ENCODE measurements at places on chromosomes 4 and X. TPM values are rescaled to one million over a fixed set of nuclear protein-coding genes. Genes with fewer than 3 reads are reported as not detected.
A peak's percentile ranks its signal among the peaks of the same experiment; 100 is the strongest.

Gene TIGD4
- total RNA-seq = 0.63 TPM

- DNase-seq = no peak
Measured at GRCh38 chr4:177582992-177583391, 140.8 kb upstream of the AGA start.

Gene KLKB1
- 0.19 TPM for total RNA-seq

GRCh38 chr4:120672076-120672475 is 250.4 kb downstream of the PRDM5 start:
- DNase-seq = no peak

Gene ANAPC10
- total RNA-seq = 26.2 TPM

Gene MAGIX
- total RNA-seq = 3.8 TPM

Gene MSANTD1
- 0.06 TPM for total RNA-seq

Gene TEX13D
- total RNA-seq = not detected

GRCh38 chr4:128812442-128813235 is 3.1 kb downstream of the JADE1 start:
- peak; percentile 80 for DNase-seq

Gene KCND1
- 0.32 TPM for total RNA-seq

Gene IL2
- total RNA-seq = not detected

DNA sequence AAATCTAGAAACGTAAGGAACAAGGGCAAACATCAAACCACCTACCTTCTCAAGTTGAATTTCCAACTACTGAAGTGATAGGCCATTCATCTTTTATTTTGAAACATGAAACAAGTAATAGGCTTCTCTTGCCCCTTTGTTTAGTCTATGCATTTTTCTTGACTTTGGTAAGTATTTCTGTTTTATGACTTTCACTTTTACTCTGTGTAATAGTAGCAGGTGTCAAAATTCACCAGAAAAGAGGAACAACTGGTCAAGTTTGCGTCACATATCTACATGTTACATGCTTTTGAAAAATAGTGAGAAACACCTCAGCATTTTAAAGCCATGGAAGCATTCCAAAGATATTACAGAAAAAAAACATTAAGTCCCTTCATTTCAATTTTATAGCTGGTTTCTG is 157.1 kb upstream of the FTHL17 start:
- DNase-seq = no peak

- peak; percentile 51 for DNase-seq
Measured at GRCh38 chr4:158428242-158428641, 93.4 kb upstream of the RXFP1 start.

GRCh38 chr4:84634961-84635360 is 52.0 kb downstream of the CDS1 start:
- no peak for DNase-seq

- DNase-seq = no peak
Measured at GRCh38 chrX:125137521-125137920, 182.2 kb upstream of the TEX13C start.

DNA sequence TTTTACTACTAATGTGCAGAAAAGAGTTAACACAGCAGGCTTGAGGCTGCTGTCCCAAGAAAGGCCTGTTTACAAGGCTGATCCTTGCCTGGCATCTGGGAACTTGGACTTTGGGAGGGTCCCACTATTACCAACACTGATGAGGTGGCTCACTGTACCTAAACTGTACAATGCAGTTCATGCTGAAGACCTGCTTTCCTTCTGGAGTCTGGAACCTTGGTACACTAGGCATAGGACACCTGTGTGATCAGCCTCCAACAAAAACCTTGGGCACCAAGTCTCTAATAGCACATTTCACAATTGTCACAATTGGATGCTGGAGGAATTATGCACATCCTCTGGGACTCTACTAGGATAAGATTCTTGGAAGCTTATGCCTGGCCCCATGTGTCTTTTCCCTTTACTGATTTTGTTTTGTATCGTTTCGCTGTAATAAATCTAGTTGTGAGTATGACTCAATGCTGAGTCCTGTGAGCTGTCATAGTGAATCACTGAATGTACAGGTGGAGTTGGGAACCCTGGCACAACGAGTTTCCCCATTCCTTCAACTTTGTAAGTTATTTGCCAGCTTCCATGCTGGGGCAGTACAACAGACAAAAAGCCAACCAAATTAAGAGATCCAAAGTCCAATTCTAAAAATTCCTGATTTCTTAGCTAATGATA is 45.9 kb downstream of the TEC start:
- DNase-seq = peak; percentile 84

DNA sequence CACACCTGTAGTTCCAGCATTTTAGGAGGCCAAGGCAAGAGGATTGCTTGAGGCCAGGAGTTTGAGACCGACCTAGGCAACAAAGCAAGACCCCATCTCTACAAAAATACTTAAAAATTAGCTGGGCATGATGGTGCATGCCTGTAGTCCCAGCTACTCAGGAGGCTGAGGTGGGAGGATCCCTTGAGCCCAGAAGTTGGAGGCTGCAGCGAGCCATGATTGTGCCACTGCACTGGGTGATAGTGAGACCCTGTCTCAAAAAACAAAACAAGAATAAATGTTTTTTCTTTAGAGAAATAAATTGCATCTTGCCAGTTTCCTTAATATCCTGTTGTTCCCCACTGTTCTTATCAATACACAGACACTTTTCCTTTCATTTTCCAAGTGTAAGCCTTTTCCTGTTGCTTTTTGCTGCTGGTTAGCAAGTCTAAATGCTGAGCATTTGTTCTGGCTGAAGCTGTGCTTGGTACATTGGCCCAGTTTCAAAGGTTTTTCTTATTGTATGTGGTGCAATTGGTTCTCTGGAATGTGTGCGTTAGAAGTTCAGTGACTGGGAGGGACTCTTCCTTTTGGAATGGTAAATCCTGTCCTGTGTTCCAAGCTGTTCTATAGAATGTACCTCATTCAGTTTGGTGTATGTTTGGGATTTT is 98.2 kb downstream of the AFF1 start:
- DNase-seq = peak; percentile 52

- DNase-seq = no peak
Measured at GRCh38 chrX:55011294-55011693, 11.1 kb downstream of the APEX2 start.

GRCh38 chrX:20130357-20130756 is 11.3 kb downstream of the EIF1AX start:
- DNase-seq = no peak

Gene PTCHD1
- not detected for total RNA-seq

- DNase-seq = no peak
Measured at GRCh38 chr4:87930629-87931028, 44.9 kb upstream of the SPP1 start.

DNA sequence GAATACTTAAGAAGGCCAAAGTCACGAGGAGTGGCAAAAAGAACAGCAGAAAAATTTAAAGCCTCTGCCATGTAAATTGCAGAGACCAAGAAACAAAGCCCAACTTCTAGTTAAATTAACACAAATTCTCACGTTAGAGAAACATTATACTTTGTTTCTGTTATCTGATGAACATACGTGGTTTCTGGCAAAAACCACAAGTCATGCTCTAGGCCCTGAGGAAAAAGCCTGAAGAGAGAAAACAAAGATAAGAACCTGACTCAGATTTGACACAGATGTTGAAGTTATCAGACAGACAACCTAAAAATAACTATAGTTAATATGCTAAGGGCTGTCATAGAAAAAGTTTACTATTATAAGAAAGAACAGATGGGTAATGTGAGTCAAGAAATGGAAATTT is 149.1 kb upstream of the PCDH10 start:
- DNase-seq = peak; percentile 49

Gene XKRX
- 0.06 TPM for total RNA-seq

GRCh38 chr4:38416450-38417014 is 247.5 kb upstream of the KLF3 start:
- DNase-seq = no peak

- peak; percentile 30 for DNase-seq
Measured at GRCh38 chr4:83109480-83110222, 4.9 kb downstream of the PLAC8 start.

DNA sequence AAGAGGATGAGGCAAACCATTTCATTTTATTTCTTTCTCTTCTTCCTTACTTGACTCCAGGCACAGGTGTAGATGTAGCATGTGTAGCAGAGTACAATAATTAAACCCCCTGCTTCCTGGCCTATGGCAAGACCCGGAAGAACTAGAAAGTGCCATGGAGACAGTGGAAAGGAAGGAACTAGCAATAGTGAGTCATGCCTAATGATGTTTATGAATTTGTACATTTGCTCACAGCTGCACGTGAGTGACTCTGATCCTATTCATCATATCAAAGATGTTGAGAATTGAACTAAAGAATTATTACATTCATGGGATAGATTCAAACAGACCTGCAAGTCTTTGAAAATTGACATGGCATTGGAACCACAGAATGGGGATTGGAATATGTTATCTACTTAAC is 2233.9 kb upstream of the TENM3 start:
- no peak for DNase-seq

Gene MAP7D3
- 15.5 TPM for total RNA-seq

GRCh38 chr4:95728145-95728544 is 111.7 kb upstream of the PDHA2 start:
- peak; percentile 64 for DNase-seq

- peak; percentile 92 for DNase-seq
Measured at GRCh38 chr4:153731239-153731638, 28.6 kb downstream of the RNF175 start.

DNA sequence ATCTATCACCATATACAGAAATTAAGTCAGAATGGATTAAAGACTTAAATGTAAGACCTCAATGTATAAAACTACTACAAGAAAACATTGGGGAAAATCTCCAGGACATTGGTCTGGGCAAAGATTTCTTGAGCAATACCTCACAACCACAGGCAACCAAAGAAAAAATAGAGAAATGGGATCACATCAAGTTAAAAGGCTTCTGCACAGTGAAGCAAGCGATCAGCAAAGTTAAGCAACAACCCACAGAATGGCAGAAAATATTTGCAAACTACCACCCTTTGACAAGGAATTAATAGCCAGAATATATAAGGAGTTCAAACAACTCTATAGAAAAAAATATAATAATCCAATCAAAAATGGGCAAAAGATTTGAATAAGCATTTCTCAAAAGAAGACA is 236.9 kb upstream of the EMCN start:
- DNase-seq = no peak

GRCh38 chrX:78548012-78548411 is 111.1 kb downstream of the RTL3 start:
- peak; percentile 69 for DNase-seq

DNA sequence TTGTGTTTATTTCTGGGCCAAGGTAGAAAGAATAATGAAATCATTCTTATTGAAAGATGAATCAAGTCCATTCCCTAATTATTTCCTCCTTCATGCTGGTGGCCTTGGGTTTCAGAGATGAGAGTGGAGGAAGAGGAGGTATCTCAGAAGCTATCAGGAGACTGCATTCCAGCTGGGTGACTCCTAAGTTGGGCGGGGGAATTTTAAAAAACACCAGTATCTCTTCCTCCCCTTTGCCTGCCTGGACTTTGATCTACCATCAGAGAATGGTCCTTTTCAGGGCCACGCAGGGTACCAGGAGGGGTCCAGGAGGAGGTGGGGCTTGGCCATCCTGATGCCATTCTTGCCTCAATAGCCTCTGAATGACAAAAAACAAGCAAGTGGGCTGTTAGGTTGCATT is 104.4 kb downstream of the ASMT start:
- DNase-seq = no peak

GRCh38 chrX:70044541-70045245 is 5.0 kb downstream of the AWAT2 start:
- DNase-seq = peak; percentile 61

Gene GPR143
- 0.17 TPM for total RNA-seq

DNA sequence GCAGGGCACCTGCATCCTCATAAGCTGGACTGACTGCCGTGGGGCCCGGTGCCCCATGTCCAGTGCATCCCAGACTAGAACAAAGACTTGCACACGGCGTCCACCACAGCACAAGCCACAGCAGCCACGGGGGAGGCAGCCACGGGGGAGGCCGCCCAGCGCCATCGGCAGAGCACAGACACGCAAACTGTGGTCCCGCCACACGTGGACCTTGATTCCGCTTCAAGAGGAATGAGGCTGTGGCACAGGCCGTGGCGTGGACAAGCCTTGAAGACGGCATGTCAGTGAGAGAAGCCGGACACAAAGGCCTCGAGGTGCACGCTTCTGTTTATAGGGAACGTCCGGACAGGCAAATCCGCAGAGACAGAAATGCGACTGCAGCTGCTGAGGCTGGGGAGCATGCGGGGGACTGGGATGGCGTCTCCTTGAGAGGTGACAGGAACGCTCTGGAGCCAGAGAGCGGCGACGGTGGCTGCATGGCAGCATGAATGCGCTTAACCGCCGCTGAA is 10.1 kb upstream of the CPLX1 start:
- no peak for DNase-seq

GRCh38 chr4:94302191-94302590 is 40.4 kb downstream of the HPGDS start:
- peak; percentile 24 for DNase-seq

GRCh38 chrX:135346975-135347374 is 37.7 kb downstream of the ETDC start:
- DNase-seq = no peak

- DNase-seq = no peak
Measured at GRCh38 chrX:12690646-12691045, 100.6 kb upstream of the PRPS2 start.

GRCh38 chr4:61772126-61772525 is 572.0 kb downstream of the ADGRL3 start:
- DNase-seq = no peak

Gene ARHGAP36
- total RNA-seq = not detected

DNA sequence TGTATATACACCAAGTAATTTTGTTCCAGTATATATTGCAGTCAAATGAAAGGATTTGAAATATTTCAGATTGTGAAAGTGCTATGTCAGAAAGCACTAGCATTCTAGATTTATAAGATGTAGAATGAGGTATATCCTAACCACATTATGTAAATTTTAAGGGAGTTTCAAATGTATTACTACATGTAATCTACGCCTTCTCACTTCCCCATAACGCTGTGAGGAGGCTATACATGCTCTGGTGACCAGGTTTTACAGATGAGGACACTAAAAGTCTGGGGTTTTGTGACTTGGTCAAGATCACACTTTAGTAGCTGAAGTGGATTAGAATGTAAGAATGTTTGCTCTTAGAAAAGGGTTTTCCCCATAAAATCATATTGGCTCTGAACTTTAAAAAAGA is 8.1 kb downstream of the ENPEP start:
- no peak for DNase-seq

Measured in LHCN-M2 (cell line).